ENCODE measurements at places on chromosomes 13 and 19.

DNA sequence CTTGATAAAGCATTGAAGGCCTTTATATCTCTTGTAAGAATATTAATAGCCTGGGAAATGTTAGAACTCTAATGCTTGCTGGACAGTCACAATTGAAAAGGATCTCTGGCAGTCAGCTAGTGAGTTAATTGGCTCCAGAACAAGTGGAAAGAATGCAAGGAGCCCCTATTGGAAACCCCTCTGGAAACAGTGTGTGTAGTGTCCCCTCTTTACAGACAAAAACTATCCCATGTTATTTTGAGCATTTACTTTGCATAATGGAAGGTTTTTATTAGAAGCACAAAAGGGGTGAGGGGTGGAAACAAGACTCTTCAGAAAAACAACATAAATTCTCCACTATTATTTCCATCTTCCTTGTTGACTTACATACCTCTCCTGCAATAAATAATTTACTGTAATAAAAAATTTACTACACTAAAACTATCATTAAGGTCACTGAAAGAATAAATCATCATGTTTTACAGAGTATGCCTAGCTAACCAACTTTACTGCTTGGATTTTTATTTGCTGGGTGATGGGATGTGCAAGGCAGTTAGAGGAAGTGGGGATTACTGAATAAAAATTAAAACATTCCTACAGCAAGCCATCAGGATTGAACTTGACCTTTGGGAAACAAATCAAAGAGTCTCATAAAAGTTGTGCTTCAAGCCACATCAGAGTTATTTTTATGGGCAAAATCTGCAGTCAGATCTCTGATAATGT, 610.4 kb downstream of the TBC1D4 start:
- no peak for DNase-seq

DNA sequence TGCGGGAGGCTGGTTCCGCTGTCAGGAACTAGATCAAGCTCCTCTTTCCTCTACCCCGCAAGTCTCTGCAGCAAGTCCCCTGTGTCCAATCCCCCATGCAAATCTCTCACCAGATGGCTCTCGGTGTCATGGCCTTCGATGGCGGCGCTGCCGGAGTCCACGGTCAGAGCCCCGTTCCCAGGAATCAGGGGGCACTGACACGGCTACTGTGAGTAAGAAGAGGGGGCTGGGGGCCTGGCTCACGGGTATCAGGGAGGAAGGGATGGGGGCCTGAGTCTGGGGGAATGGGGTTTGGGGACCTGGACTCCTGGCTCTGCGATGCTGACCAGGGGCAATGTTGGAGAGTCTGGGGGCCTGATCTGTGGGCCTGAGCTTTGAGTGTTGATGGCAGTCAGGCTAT, 4.0 kb downstream of the SCAF1 start:
- no peak for DNase-seq

DNA sequence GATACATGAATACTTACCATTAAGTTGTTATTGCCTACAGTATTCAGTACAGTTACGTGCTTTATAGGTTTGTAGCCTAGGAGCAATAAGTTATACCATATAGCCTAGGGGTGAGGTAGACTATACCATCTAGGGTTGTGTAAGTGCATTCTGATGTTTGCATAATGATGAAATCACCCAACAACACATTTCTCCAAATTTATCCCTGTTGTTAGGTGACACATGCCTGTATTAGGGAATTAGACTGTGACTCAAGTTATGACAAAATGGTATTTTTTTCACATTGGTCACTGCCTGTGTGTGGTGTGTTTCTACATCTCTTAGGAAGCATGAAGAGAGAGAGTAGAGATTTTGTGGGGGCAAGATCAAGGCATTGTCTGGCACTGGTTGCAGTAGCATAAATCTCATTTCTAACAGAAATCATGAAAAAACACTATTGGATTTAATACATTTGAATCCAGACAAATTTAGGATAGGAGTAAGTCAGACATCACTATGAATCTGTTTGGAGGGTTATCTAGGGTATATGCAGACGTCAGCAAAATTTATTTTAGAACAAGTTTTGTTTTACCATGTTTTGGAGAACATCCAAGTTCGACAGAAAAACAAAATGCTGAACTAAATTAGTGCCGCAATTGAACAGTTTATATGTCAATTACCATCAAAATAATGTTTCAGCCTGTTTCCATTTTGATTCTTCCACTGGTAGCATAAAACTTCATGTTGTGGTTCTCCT, 332.1 kb downstream of the LMO7 start:
- DNase-seq, result no peak

DNA sequence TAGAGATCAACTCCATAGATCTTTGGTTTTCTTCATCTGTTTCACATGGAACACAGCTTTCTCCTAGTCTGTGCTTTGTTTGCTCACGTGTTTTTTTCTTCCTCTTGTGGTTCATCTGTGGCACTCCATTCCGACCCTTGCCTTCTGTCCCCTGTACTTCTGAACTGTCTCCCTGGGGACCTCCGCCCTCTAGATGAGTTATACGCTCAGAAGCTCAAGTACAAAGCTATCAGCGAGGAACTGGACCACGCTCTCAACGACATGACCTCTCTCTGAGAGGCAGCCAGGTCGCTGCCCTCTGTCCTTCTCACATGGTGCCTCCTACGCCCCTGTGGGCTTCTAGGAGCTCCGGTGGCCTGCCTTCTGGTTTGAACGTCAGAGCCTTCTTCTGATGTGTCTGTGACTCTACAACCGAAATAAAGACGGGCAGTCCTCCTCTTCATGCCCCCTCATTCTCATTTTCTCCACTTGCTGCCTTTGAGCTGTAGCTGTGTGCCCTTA, 16.6 kb upstream of the RAB8A start:
- DNase-seq, result no peak

GRCh38 chr13:29564818-29565217, 30.7 kb downstream of the SLC7A1 start:
- no peak for DNase-seq

- DNase-seq, result no peak
Observed at GRCh38 chr13:29771247-29771646, 79.2 kb downstream of the UBL3 start.

DNA sequence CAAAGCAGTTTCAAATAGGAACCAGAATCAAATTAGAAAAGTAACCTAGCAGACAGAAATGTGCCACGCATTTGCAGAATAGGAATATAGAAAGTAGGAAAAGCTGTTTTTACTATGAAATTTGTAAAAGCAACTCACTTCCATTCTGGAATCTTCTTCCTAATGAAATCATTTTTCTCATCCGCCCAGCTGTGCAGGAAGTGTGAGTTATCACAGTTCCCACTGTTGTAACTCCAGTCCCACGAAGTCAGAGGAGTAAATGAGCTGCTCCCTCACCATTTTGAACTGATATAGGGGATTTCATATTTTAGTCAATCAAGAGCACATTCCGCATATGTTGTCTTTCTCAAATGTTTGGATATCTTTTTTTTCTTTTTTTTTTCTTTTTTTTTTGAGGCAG, 230.8 kb downstream of the TBC1D4 start:
- no peak for DNase-seq

DNA sequence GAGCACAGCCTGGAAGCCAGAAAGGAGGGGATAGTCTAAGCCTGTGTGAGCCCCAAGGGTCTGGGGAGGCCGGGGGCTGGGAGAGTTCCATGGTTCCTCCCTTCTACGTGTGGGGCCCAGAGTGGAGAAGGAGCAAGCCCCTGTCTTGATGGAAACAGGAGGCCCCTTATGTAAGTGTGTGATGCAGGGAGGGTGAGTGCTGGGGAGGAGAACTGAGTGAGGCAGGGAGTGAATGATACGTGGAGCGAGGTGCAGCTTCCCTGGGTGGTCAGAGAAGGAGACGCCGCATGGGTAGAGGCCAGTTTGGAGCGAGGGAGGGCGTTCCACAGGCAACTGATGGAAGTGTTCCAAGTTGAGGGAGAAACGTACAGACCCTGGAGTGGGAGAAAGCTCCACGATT, 16.0 kb downstream of the MAG start:
- no peak for DNase-seq

DNA sequence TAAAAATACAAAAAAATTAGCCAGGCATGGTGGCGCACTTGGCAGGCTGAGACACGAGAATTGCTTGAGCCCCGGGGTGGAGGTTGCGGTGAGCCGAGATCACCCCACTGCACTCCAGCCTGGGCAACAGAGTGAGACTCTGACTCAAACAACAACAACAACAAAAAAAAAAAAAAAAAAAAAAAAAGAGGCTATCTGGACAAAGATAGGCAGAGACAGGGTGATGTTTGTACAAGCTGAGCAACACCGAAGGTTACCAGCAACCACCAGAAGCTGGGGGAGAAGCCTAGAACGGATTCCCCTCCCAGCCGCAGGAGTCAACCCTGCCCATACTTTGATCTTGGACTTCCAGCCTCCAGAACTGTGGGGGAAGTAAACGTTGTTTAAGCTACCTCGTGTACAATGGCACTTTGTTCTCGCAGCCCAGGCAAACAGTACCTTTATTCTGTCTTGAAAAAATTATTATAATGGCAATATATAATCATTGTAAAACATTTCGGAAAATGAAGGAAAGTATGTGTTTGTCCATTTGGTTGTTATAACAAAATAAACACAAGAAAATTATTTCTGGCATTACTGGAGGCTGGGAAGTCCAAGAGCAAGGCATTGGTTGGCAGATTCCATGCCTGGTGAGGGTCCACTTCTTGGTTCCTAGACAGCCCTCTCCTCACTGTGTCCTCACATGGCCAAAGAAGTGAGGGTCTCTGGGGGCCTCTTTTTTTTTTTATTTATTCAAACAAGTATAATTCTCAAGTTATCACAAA, 39.8 kb upstream of the LATS2 start:
- no peak for DNase-seq

- no peak for DNase-seq
Observed at GRCh38 chr13:90564566-90564965, 782.9 kb upstream of the MIR17HG start.

DNA sequence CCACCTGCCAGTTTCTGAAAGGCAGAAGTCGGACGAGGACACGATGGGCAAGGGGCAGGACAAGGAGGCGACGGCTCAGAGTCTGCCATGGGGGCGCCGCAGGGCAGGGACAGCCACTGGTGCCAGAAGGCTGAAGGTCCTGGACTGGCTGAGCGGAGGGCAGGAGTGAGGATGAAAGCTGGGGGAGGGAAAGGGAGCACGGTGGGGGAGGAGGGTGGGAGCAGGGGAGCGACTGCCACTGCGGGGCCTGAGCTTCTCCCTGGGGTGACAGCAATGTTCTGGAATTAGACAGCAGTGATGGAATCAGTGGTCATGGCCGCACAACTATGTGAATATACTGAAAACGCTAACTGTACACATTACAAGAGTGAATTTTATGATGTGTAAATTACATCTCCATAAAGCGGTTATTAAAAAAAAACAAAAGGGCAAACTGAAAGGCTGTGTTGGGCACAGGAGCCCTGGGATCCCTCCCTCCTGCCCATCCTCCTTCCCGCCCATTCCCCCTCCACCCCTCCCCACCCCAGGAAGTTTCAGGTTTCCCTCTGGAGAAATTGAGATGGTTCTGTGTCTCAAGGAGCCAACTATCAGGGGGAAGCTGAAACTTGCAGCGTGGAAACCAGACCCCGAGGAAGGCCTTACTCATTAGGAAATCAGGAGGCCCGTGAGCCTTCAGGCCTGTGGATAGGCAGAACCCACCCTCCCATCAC, 15.9 kb downstream of the MLLT1 start:
- DNase-seq, result no peak

DNA sequence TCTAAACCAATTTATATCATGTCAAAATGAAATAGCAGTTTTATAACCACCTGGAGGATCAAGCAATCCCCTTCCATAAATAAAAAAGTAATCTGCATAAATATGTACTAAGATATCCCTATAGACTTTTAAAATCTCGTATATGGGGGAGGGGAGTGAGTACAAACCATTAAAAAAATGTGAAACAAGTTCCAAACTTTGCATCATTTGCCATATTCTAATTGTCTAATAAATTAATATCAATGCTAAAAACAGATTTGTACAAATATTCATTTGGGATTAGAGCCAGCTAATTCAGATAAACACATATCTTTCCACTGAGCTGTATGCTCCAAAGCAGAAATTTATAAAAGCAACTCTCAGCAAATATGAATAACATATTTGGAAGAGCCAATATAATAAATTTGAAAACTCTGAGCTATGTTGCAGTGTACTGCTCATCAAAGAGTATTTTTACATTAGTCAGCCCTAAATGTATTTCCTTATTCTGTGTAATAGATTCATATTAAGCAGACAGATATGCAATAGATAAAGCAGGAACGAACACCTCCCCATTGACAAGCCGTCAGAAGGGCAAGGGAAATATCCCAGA, 970.2 kb downstream of the EFNB2 start:
- DNase-seq, result no peak

- no peak for DNase-seq
Observed at GRCh38 chr13:66849706-66850105, 380.4 kb downstream of the PCDH9 start.
